ENCODE measurements at places on chromosomes 13 and 19. TPM values are rescaled to one million over a fixed set of nuclear protein-coding genes. Genes with fewer than 3 reads are reported as not detected.
A peak's percentile ranks its signal among the peaks of the same experiment; 100 is the strongest.

DNA sequence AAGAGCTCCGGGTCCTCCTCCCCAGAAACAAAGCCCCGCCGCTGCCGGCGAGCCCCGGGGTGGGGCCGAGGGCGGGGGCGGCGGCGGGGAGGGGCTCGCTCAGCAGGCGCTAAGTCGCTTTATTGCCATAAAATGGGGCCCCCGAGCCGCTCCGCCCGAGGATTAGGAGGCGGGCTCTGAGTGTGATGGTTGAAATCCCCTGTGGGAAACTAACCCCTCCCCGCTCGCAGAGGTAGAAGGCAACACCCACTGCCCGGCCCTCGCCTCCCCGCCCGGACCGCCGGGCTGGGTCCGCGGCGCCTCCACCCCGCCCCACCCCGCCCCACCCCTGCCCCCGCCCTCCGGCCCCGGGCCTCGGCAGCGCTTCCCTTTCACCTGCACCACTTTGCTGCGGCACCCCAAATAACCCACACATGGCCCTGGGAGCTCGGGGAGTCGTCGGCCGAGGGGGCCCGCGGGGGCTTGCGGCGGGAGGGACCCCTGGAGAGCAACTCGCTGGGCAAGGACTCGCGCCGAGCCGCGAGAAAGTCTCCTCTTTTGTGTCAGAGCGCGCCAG lies at the start of gene KLF12:
Gene KLF12, minus strand, starts transcription at position 184 of the 556 bp plus-strand sequence.
- DNase-seq = peak; percentile 96

- DNase-seq = peak; percentile 69
Measured at GRCh38 chr13:48006396-48006795, 5.3 kb upstream of the SUCLA2 start.

GRCh38 chr19:1266129-1266915 lies 2.8 kb upstream of the CIRBP start:
- peak; percentile 90 for DNase-seq

- DNase-seq = no peak
Measured at GRCh38 chr13:79382545-79383275, 23.3 kb downstream of the RBM26 start.

DNA sequence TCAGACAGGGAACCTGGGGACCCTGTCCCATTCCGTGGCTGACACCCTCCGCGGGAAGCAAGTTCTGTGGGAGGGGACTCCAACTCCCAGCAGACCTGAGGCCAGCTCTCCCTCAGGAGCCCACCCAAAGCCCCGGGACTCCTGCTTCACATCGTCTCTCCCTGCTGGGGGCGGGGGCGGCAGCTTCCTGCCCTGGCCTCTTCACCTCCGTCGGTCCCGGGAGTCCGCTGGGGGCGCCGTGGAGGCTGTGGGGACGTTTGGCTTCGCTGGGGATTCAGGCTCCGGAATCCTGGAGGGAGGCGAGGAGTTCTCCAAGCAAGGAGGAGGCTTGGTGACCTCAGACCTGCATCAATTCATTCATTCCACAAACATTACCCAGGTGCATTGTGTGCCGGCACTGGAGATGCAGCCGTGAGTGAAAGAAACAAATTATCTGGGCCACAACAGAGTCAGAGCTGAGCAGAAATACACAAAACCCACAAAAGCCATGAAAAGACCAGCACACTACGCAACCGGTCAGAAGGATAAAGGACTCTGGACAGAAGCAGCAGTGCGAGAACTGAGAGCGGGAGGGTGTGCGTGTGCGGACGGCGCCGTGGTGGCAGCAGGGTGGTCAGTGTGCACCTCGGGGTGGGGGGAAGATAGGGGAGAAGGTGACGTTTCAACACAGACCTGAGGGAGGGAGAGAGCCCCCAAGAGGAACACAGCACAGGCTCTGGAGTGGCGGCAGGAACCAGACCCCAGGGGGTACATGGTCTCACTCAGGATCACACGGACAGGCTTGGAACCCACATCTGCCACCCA lies 19.0 kb downstream of the EPS8L1 start:
- no peak for DNase-seq

DNA sequence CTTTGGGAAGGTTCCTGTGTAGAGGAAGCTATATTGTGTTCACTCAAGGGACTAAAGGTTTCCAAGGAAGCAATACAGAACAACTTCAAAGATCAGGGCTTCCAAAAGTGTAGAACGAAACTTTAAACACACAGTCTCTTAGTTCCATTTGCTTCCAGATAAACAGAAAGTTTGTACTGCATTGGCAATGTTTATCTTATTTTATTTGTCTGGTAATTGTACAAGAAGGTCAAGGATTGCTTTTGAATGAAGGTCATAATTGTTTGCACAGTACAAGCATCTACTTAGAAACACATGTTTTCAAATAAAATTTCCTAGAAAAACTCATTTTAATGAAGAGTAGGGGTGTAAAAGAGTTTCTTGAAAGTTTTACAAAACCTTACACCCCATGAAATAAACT lies 712.7 kb upstream of the SGCG start:
- no peak for DNase-seq

GRCh38 chr13:42907745-42908144 lies 84.3 kb downstream of the EPSTI1 start:
- no peak for DNase-seq

DNA sequence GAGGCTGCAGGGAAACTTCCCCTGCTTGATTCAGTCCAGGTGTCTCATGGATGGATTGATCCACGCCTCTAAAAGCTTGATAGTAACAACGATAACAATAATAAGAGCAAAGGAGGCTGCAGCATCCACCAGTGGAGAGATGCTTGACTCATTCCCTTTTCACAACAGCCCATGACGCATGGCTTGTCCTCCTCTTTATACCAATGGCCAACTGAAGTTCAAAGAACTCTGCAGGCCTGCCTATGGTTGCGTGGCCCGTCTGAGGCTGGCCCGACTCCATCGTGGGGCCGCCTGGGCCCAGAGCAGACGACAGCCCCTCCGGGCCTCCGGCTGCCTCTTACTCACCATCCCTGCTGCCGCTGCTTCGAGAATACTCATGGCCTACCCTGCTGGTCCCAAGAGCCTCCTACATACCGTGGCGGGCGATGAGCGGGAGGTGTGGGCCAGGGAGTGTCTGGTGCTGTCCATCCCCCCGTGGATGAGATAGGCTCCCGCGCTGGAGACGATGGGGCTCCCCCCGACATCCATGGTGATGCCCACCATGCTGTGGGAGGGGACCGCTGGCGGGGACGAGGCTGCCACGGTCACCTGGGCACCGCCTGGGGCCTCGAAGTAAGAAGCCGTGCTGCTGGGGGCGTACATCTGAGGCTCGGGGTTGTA lies 61.8 kb upstream of the RANBP3 start:
- DNase-seq = no peak

TEX29 gene
- total RNA-seq = not detected

DNA sequence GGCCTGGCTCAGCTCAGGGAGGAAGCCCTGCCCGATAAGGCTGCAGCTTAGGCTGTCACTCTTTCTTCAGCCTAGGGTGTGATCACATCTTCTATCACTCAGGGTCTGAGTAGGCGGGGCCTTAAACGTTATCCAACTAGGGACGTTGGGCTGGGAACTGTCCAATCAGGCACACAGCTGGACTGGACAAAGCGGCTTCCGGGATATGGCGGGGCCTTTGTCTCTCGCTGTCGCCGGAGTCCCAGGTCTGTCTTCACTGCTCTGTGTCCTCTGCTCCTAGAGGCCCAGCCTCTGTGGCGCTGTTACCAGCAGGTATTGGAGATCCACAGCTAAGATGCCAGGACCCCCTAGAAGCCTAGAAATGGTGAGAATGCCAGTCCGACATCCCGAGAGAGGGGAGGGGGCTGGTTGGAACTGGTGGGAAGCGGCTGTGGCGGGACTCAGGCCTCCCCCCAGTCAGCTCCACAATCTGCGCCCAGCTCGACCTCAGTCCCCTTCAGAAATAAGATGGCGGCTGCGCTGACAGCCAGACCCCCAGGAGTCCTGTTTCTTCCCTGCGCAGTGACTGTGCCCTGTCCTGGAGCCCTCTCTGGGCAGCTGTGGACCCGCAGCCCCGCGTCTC lies at the start of gene ZNF254:
Gene ZNF254, plus strand, starts transcription at position 214 of the 622 bp plus-strand sequence. Its CDS starts 121 bp downstream, at position 335.
- DNase-seq = peak; percentile 97

DNA sequence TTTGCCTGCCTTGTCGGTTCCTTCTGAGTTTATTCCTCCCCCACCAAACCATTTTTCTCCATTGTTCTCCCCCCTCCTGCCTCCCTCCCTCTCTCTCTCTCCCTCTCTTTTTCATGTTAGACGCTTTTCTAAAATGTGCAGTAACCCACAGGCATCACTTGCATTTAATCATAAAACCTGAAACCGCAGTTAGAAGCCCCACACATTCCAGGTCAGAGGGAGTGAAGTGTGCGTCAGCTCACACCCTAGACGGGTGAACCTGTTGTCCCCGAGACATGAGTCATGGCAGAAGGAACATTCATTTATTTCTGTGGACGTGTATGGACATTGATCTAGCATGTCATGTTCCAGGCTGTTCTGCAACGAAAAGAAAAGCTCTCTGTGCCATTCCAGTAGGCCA lies 19.9 kb downstream of the ONECUT3 start:
- DNase-seq = peak; percentile 80

DNA sequence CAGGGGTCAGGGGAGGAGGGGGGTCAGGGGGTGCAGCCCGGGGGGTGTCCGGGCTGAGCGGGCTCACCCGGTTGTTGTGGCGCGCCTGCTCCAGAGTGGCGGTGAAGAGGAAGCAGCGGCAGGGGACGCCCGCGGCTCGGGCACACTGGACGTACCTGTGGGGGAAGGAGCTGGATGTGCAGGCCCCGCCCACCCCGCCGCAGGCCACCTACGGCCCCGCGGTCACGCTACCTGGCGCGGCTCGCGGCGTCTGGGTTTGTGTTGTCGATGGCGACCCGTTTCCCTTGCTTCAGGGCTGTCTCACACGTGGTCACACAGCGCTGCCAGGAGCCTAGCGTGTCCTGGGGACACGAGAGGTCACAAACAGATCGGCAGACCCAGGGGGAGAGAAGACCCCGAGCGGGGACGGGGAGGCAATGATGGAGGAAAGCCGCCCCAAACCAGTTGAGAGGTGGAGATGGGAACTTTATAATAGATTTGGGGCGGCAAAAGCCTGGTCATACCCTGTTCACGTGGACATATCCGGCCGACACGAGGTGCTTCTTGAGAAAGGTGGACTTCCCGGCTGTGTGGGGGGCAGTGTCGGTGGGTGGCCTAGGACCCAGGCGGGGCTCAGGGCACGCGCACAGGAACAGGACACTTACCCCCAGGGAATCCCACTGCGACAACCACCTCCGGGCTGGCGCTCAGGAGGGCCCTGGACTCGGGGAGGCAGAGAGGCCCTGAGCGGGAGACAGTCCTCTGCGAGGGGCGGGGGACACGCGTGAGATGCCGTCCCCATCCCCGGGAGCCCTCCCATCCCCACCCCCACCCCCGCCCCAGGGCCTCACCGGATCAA lies 5.6 kb downstream of the PNKP start:
- no peak for DNase-seq

CLEC11A gene
- 189 TPM for total RNA-seq

DNA sequence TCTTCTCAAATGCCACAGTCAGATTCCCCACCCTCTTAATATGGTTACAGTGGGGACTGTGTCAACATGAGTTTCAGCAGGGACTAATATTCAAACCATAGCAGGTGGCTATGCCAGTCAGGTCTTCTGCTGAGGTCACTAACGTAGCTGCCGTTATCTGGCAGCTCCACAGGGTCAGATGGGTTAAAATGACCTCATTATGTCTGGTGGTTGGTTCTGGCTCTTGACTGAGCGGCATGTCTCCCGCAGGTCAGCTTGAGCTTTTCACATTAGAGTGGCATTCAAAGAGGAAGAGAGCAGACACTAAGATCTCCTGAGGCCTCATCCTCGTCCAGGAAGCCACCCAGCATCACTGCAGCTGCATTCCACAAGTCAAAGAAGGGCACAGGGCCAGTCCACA lies 21.4 kb upstream of the IPO5 start:
- DNase-seq = peak; percentile 34

GRCh38 chr13:42322806-42323205 lies 50.9 kb downstream of the AKAP11 start:
- DNase-seq = no peak

ADGRE1 gene
- not detected for total RNA-seq

DNA sequence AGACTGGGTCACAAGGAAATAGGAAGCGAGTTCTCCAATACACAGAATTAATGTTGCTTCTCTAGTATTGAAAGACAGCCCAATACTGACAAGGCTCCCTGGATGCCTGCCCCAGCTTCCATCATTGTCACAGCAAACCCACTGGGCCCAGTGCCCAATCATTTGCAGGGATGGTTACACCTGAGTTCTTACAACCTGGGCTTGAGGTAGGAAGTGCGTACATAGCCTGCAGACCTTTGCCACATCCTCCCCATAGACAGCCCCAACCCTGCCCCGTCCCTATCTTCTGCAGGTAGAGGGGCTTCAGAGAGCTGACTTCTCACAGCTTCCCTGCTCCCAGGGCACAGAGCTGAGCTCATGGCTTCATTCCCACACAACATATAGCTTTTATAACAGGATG lies 108.1 kb upstream of the UBL3 start:
- no peak for DNase-seq

- no peak for DNase-seq
Measured at GRCh38 chr19:3276341-3276799, 51.9 kb downstream of the CELF5 start.

DNA sequence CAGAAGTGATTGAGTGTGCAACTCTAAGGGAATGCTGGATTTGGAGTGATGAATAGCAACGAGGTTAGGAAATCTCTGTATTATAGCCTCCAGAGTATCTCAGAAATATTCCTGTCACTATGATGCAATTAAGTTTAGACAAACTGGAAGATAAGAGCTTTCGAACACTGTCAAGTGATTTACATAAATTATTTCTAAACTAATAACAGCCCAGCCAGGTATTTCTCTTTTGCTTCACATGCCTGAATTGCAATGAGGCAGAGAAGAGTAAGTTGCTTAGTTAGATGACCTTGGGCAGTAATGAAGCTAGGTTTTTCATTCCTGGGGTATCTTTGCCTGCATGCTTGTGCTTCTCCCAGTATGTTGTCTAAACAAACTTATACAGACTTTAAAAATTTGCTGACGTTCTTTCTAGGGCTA lies 134.5 kb downstream of the LMO7 start:
- no peak for DNase-seq

TSKS gene
- not detected for total RNA-seq

- no peak for DNase-seq
Measured at GRCh38 chr19:47716270-47716937, 3.2 kb downstream of the EHD2 start.

MATK gene
- not detected for total RNA-seq

DNA sequence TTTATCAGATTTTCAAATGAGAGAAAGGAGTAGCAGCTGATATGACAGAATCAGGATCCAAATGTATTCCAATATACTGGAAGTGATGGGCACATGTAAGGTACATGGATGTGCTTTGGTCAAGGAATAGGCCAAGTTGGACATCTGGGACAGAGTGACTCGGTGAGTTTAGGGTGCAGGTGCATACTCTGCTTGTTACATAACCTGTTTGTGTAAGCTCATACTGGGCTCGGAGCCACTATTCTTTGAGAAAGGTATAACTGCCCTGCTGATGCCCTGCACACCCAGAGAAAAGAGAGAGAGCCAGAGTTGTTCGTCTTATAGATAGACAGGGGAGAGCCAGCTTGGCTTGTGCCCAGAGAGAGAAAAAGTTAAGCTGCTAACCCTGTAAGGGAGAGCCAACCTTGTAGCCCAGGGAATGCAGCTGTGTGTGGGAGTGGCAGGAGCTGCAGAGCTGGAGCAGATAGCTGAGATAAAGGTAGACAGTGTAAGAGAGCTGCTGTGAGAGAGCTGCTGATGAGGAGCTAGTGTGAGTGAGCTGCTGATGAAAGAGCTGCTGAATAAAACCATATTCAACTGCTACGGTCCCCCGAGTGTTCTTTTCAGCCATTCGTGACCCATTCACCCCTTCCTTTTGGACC lies 40.7 kb upstream of the N4BP2L1 start:
- no peak for DNase-seq

All from LHCN-M2 (cell line).